Stimulated activated memory B cell treated with anti-CD40 and anti-IgM and Interleukin-4, amounts not matched to agents 10 μg/mL and 1 μg/mL and 100 μg/mL, for 72 hours (primary cell): ENCODE measurements at places on chromosomes 12 and 14.

DNA sequence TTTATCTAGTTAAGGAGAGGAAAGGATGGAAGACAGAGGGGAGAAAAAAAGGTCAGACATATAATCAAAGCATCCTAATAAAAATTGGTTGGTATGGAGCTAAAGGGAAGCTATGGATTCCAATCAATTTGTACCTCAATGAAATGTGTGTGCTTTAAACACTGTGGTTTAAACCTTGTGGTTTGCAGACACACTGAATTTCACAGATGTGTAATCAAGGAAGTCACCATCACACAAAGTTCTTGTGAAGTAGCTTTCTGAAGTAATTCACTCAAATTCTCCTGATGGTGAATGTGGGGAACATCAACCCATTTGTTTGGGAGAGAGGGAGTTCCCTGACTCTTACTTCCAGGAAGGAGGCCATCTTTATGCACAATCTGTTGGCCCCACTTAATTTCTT, 243.3 kb upstream of the KRR1 start:
- no peak for ATAC-seq

GRCh38 chr14:64987438-64987767, 708 bp downstream of the FNTB start:
- no peak for ATAC-seq

DNA sequence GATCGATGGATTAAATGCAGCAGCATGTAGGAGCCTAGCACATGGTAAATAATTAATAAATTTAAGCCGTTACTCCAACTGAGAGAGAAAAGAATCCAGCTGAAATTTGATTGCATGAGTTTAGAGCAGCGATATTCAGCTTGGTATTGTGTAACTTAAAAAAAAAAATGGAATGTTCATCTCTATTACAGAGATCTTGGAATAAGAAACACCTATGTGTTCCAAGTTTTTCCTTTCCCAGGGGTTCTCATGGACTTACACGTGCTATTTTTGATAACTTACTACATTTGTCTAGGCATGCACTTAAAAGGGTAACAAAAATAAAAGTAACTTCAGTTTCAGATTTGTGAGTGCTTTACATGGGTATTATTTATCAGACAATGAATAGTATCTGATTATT, 122.8 kb downstream of the RASSF9 start:
- no peak for ATAC-seq

GRCh38 chr12:77122661-77123060, 57.3 kb upstream of the E2F7 start:
- ATAC-seq, result peak; percentile 49

GRCh38 chr14:76820700-76821099, 5.5 kb upstream of the LRRC74A start:
- ATAC-seq, result no peak

DNA sequence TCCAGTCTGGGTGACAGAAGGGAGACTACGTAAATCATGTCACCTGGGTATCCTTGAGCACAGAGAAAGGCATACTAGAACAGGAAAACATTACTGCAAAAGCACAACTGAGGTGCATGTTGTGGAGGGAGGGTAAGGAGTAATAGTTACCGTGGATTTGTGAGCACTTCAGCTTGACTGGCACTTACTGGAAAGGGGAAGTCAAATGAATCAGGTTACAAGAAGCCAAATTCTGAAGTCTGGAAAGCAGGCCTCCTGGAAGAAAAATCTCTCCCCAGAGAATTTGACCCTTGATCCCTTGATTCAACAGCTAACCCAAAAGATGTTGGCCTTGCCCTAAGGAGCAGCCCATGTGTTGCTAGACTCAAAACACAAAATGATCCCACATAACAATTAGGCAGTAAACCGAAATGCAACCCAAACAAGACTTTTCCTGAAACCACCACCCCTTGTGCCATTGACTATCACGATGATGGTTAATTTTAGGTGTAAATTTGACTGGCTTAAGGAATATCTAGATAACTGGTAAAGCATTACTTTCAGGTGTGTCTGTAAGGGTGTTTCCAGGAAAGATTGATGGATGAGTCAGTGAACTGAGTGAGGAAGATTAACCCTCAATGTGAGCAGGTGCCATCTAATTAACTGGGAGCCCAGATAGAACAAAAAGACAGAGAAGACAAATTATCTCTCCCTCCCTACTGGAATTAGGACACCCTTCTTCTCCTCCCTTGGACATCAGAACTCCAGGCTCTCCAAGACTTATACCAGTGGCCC, 108.8 kb downstream of the SLC25A21 start:
- no peak for ATAC-seq

DNA sequence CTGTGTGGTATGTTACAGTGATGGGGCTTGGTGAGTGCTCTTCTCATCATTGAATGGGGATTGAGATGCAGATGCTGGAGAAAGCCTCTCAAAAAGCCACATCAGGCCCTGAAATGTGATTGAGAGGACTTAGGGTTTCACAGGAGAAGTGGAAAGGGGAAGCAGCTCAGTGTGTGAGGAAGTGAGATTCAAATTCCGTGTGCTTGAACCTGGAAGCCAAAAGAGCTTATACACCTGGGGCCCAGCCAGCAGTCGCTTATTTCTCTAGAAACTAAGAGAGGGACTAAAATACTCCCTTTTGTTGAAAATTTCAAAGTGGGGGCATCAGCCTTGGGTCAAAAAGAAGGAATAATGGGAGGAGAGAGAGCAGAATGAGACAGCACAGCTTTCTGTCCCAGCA, 39.1 kb upstream of the GZMB start:
- peak; percentile 91 for ATAC-seq

DNA sequence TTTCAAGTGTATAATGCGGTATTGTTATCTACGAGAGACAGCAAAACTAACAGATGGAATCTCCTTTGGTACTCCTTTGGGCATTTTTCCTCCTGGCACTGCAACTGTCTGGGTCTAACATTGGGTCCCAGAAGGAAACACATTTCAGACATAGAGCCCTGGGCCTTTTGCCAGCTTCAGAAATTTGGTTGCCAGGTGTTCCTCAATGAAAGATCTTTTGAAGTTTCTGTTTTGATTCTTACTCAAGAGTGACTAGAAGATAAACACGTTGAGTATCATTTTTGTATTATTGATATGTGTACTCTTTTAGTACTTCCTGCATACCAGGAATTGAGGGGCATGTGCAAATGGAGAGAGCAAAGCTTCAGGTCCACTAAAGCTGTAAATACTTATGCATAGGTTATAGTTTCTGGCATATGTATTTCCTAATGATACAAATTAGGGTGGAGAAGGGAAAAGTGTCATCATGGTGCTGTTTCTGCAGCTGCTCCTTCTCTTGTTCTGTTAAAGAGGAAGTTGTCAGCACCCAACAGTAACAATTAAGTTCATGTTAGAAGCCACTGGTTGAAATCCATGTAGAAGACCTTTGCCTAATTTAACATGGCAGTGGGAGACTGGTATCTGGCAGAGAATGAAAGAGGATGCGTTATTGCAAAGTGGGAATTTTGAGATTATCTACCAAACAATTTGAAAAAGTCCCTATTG, 53.5 kb downstream of the SLC38A6 start:
- no peak for ATAC-seq

- no peak for ATAC-seq
Measured at GRCh38 chr14:99812892-99813291, 19.7 kb downstream of the EML1 start.

DNA sequence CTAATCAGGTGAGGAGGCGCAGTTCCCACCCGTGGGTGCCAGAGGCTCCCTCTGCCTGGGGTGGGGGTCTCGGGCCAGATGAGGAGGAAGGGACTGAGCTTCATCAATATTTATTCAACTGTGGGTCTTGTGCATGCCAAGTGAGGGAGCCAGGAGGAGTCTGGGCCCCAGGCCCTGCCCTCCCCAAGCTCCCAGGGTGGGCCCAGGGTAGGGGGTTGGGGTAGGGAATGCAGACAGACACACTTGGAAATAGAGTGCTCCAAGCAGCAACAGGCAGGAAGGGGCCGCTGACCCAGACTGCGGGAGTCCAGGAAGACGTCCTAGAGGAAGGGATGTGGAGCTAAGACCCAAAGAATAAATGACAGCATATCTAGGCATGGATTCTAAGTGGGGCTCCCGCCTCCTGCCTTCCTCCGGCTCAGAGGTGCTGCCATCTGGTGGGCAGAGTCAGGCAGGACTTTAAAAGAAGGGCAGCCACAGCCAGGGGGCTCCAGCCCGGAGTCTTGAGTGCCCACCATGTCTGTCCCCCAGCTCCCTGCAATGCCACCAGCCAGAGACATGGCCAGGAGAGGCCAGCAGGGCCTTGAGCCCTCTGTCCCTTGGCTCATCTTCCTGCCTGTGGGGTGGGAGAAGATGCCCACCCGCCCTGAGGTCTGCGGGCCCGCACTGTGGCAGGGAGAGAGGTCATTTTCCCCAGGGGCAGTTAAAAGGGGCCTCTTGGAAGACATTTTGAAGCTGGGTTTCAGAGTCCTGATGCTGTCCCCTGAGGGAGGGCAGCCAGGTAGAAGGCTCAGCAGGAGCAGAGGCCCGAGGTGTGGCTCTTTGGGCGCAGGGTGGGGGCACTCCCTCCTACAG, 70.1 kb downstream of the PHETA1 start:
- peak; percentile 55 for ATAC-seq
